Stimulated activated CD8-positive, alpha-beta memory T cell treated with anti-CD3 and anti-CD28 coated beads, Interleukin-2, amount 100 ng/mL, for 48 hours (primary cell): ENCODE measurements at places on chromosomes 6 and 20.
A peak's percentile ranks its signal among the peaks of the same experiment; 100 is the strongest.

DNA sequence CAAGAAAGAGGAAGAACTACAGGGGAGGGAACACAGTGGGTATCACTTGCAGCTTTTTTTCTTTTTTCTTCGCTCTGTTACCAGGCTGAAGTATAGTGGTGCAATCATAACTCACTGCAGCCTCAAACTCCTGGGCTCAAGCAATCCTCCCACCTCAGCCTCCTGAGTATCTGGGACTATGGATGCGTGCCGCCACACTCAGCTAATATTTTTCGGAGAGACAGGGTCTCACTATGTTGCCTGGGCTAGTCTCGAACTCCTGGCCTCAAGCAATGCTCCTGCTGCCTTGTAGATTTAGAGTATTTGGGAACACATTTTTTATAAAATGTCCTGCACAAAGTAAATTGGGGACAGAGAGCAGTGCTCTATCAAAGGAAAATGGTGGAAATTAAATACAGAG, 28.3 kb downstream of the PARD6B start:
- DNase-seq = no peak

DNA sequence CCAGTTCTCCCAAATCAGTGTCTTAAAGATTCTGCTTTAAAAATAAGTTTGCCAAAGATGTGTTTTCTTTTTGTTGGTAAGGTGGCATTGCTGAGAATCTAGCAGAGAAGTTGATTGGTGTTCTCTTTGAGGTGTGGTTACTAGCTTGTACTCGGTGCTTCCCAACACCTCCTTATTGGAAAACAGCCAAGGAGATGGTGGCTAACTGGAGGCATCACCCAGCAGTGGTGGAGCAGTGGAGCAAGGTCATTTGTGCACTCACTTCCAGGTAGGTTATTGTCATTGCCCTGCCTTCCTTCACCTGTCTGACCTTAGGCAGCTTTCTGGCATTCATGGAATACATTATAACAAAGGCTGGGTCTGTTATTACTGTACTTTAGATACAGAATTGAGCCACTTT, 26.7 kb downstream of the RALGAPB start:
- no peak for DNase-seq

DNA sequence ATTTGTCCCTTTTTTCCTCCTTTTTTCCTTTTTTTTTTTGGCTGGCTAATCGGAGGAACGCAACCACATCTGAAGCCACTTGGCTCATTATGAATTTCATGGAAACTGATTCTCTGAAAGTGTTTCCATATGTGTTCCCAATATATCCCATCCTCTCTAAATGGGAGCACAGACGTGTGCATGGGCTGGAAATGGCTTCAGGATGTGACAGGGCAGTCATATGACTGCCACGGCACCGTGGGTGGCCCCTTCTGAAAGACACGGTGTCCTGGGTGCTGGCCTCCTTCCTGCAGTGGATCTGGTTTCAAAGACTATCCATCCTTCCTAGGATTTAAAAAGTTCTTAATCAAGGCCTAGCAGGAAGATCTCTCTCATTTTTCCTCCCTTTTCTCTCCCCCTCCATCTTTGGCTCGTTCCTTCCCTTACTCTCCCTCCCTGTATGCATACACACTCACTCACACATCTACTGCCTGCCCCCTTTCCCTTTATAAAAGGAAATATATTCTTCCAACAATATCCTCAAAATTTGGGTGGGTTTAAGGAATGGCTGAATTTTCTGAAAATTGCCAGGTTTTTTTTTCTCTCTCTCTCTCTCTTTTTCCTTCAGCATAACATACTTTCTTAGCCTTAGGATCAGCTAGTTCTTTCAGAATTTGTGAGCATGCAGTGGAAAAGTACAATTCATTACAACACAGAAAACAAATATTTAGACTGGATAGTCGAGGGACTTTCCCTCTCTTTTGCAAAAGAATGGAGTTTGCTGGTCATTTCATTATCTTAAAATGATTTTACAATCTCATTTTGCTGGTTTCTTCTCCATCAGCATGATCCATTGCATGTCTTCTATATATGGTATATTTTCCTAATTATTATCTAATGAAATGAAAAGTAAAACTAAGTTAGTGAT, 161.2 kb upstream of the SUPT3H start:
- DNase-seq = no peak

- DNase-seq = no peak
These were observed 79.1 kb downstream of the TMEM242 start for GRCh38 chr6:157244175-157244574.

DNA sequence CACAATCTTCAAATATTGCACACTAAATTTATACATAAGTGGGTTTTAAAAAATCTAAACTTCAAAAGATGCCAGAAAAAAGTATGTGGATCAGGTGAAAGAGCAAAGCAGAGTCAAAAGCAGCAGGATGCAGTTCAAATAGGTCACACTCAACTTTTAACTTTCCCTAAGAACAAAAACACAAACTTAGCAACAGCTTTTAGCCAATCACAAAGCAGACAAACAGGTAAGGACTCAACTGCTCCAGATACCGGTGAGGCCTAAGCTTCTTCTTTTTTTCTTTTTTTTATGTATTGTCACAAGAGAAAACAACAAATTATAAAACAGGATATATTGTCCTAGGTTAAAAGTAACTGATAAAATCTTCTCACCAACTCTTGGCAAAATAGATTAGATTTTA, 74.7 kb downstream of the SESN1 start:
- no peak for DNase-seq

DNA sequence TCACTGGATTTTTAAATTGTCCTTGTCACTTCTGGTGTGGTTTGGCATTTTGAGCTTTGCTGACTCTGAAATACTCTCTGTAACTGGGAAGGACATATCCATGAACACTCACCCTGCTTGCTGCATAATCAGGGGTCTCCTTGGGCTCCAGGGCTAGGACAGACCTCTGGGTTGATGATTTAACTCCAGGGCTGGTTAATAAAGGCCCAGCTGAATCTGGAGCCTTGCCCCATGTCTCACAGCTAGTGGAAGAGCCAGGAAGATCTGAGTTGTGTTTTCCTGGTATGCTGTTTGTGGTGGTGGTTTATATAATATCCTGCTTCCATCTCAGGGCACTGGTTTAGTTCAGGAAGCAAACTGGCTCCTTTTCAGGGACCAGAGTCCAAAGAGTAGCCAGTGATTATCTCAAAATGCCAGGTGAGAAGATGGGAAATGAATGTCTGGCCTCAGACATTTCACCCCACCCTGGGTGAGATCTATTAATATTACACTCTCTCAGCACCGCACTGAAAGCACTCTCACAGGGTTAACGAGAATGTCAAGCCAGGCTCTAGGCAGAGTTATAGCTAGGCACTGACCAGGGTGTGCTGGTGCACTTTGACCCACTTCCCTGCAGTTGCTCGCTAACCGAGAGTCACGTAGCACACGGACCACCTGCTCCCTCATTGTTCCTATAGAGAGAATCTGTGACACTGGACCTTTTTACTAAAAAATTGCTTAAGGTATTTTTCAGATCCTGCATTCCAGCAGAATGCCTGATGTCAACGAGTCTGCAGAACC, 90.1 kb upstream of the SLC22A16 start:
- DNase-seq = no peak

GRCh38 chr20:36582821-36583220, 9.4 kb downstream of the TGIF2 start:
- no peak for DNase-seq

- DNase-seq = no peak
These were observed 43.2 kb upstream of the DDR1 start for GRCh38 chr6:30840935-30841643.

GRCh38 chr6:89941031-89941762, 46.9 kb downstream of the GJA10 start:
- no peak for DNase-seq

GRCh38 chr6:73713426-73714147, 17.6 kb downstream of the CD109 start:
- no peak for DNase-seq

DNA sequence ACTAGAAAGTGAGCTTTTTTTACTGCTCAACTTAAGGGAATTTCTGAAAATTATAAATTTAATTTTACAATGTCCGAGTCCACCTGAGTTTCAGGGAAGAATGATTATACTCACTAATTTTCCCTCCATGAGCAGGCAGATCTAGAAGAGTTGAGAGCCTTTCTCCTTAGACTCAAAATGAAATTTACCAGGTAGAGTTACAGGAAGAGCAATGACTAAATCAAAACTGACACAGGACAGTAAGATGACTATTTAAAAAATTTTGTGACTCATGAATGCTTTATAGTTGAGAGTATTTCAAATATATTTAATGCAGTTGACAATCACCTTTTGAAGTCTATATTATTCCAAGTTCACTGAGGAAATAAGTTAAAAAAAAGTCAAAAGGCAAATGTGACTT, 198.1 kb upstream of the NRSN1 start:
- DNase-seq = no peak

DNA sequence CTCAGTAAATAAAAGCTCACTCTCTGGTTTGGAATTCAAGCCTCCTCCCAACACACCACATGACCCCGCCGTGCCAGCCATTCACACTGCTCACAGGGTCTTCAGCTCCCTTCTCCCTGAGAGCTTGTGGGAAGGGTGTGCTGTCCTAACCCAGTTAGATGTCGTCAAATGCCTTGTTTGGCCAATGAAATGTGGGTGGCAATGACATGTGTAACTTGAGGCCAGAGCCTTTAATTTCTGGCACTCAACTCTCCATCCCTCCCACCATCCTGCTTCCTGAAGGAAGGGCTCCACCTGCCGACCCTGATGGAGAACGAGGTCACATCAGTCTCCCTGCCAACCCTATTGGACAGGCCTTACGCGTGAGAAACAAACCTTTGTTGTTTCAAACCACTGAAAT, 224.5 kb upstream of the AGPAT4 start:
- DNase-seq = no peak

DNA sequence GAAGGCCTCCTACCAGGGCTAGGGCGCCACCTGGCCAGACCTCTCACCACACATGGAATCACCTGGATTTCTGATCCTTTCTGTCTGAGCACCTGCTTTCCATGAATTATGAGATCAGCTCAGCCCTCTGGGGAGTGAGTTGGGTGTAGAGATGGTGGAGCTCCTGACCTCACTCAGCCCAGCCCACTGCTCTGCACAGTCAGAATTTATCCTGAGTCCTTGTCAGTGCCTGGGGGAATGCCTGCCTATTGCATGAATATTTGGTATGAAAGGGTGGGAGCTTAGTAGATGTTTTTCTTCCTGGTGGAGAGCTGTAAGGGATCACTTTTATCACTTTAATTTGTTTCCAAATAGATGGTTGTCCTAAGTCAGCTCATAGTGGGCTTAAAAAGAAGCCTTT, 47.5 kb downstream of the DTD1 start:
- DNase-seq = no peak

DNA sequence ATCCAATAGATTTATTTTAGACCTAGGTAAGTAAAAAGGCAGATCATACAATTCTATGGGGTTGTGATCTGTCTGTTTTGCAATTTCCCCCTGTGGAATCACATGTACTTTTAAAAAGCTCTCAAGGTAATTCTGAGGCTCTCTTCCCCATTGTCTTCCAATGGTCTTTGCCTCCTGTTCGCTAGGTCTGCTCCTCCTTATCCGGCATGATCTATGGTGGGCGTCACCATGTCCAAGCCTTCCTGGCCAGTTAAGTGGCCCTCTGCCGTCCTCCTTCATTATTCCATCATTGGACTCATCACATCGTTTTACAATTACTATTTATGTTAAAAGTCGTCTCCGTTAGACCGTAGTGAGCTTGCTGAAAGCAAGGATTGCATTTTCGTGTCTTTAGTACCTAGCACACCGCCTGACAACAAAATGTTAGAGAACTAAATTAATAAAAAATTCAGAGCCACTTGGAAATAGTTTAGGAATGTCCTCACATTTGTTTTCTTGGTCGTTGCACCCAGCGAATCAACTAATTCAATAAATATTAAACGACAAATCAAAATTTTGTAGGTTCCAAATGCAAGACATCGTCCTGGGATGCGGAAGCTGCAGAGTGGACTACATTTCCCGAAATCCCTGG, 2.2 kb upstream of the STXBP5 start:
- no peak for DNase-seq

DNA sequence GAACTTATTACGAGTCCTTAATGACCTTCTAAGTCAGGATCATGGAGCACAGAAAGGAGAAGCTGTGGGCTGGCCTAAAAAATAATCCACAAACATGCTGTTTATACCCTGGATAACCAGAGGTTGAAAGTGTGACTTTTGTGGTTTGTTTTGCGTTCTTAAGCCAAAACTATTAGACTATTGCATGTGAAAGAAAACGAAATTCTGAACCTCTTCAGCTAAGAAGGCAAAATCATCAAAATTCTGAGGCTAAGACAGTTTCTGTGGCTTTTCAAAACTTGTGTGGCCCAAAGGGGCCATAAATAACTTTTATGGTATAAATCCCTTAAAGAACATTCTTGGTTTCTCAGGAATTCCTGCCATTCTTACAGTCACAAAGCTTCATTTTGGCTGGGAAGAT, 251.0 kb downstream of the UST start:
- DNase-seq = no peak

- peak; percentile 12 for DNase-seq
These were observed 520 bp downstream of the SLC24A3 start for GRCh38 chr20:19212821-19213502.

- DNase-seq = no peak
These were observed 8.4 kb downstream of the LOC128125822 start for GRCh38 chr6:63580704-63580961.

- no peak for DNase-seq
These were observed 264.3 kb downstream of the KCNQ5 start for GRCh38 chr6:72886170-72886569.

GRCh38 chr6:51892750-51893149, 194.7 kb downstream of the PKHD1 start:
- DNase-seq = no peak

- DNase-seq = no peak
These were observed 167.4 kb upstream of the PRND start for GRCh38 chr20:4554346-4554745.

- DNase-seq = no peak
These were observed 303.6 kb downstream of the TFAP2C start for GRCh38 chr20:56932575-56933330.

- DNase-seq = no peak
These were observed 1.6 kb downstream of the DSP start for GRCh38 chr6:7542874-7543624.

GRCh38 chr20:39291301-39291700, 329.2 kb downstream of the DHX35 start:
- no peak for DNase-seq
